Activated effector memory CD4-positive, alpha-beta T cell treated with anti-CD3 and anti-CD28 coated beads, Interleukin-2, amount 50 U/mL, for 16 hours (primary cell): ENCODE measurements at places on chromosomes 6 and 20.

GRCh38 chr6:74280130-74280692 is 584.2 kb downstream of the CD109 start:
- no peak for DNase-seq

DNA sequence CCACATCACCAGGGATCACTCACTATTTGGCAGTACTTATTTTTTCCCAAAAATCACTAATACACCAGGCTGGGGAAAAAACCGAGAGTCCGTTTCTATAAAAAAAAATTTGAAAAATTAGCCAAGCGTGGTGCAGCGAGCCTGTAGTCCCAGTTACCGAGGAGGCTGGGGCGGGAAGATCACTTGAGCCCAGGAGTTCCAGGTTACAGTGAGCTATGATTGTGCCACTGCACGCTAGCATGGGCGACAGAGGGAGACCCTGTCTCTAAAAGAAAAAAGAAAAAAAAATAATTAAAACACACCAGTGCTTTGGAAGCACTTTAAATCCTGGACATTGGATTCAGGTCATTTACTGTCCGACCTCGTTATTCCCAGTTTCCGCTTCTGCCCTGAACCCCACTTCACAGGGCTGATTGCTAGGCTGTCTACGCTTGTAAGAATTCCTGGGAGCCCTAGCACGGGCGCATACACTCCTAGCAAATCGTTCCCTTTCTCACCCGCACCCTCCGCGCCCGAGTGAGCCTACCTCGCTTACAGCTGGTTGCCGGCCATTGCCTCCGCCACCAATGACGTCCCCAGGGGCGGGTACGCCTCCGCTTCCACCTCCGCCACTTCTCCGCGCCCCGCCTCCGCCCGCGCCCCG is at the start of gene TPMT:
Gene TPMT (minus strand): TSS at position 571 of the 643 bp plus-strand sequence. CDS start 5,950 bp downstream, outside the sequence.
- DNase-seq = peak; percentile 64

DNA sequence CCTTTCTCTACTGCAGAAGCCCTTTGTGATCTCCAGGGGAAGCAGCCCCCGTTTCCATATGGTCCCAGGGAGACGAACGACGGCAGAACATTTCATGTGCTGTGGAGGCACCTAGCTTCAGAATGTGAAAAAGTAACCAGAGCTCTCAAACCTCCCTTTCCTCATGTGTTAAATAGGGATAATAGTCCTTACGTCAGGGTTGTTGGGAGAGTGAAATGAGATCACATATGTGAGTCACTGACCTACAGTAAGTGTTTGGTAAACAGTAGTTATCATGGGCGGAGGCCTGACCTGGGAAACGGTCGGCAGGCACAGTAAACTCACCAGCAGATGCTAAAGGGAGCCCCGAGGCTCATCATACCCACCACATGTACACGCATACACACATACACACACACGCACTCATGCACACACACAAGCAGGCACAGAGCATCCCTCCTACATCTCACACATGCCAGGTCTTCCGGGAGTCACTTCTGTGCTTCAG is 89.7 kb downstream of the LY86 start:
- no peak for DNase-seq

- no peak for DNase-seq
Observed at GRCh38 chr6:35669451-35670045, 19.2 kb downstream of the FKBP5 start.

DNA sequence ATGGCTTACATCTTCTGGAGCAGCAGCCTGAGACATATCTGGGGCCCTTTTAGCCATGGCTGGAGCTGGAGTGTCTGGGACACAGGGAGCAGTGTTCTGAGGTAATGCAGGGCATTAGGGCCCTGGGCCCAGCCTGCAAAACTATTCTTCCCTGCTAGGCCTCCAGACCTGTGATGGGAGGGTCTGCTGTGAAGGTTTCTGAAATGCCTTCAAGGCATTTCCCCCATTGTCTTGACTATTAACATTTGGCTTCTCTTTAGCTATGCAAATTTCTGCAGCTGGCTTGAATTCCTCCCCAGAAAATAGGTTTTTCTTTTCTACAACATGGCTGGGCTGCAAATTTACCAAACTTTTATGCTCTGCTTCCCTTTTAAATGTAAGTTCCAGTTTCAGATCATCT is 61.5 kb downstream of the EDN1 start:
- DNase-seq = no peak

GRCh38 chr6:27161946-27162603 is 85.4 kb upstream of the PRSS16 start:
- DNase-seq = no peak

- DNase-seq = no peak
Observed at GRCh38 chr6:15341311-15342001, 95.6 kb downstream of the JARID2 start.

DNA sequence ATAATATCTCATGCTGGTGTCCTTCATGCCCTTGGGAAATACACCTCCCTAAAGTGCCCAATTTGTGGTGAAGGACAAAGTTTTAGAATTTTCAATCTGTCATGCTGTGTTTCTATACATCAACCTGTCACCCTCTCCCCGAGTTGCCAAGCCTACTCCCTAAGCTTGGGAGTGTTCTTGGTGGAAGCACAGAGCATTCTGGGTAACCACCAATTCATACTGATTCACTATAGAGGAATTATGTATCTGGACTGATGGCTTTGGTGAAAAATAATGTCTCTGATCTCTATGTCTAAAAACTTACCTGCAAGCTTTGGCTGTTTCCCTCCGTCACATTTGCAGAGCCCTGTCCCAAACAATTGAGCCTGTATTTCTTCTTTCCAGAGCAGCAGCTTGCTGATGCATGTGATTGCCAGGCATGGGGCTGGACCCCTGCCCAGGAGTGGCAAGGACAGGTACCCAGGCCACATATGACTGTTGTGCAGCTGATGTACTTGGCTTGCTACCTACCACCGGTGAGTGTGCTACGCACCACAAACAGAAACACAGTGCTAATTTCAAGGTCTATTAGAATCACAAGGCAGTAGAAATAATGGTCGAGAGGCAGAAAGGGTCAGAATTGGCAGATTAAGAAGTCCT is 202.8 kb upstream of the CITED2 start:
- no peak for DNase-seq

- no peak for DNase-seq
Observed at GRCh38 chr6:26025047-26025893, 62.0 kb upstream of the HFE start.

- DNase-seq = no peak
Observed at GRCh38 chr20:7492257-7492656, 448.0 kb downstream of the HAO1 start.

DNA sequence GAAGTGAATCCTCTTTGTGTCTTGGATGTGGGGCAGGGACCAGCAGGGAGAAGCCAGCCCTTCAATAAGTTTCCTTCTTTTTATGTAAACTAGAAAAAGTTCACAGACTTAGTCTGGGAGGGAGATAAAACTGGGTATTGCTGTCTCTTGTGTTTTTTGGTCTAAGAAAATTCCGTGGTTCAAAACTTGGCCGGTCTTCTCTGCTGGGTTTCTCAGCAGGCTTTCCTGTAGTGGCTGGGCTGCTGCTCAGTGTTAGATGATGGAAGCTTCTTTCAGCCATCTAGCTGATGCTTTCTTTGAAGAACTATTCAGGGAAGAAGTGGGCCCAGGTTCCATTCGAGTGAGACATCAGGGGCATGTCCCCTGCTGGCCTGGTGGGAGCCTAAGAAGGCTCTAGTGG is 70.7 kb upstream of the SCP2D1 start:
- DNase-seq = no peak

GRCh38 chr6:116682334-116682712 is 1.3 kb downstream of the KPNA5 start:
- peak; percentile 74 for DNase-seq

GRCh38 chr20:47700327-47700726 is 85.0 kb downstream of the SULF2 start:
- DNase-seq = no peak

DNA sequence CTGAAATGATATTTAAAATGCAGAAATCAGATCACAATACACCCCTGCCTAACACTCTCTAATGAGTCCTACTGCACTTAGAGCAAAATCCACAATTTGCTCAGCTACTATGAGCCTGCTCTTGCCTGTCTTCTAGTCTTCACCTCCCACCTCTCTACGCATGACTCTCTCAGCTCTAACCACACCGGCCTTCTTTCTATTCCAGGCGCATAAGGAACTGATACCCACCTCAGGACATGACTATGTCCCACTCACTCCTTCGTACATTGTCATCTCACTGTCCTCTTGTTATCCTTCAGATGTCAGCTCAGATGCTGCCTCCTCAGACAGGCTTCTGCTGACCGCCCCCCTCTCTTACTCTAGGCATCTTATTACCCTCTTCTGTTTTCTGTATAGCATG is 201.0 kb upstream of the FLRT3 start:
- DNase-seq = no peak

- no peak for DNase-seq
Observed at GRCh38 chr6:148837941-148838340, 91.1 kb downstream of the UST start.

- DNase-seq = no peak
Observed at GRCh38 chr6:88856566-88856965, 106.9 kb downstream of the RNGTT start.

GRCh38 chr6:52454556-52454955 is 34.4 kb downstream of the EFHC1 start:
- no peak for DNase-seq

DNA sequence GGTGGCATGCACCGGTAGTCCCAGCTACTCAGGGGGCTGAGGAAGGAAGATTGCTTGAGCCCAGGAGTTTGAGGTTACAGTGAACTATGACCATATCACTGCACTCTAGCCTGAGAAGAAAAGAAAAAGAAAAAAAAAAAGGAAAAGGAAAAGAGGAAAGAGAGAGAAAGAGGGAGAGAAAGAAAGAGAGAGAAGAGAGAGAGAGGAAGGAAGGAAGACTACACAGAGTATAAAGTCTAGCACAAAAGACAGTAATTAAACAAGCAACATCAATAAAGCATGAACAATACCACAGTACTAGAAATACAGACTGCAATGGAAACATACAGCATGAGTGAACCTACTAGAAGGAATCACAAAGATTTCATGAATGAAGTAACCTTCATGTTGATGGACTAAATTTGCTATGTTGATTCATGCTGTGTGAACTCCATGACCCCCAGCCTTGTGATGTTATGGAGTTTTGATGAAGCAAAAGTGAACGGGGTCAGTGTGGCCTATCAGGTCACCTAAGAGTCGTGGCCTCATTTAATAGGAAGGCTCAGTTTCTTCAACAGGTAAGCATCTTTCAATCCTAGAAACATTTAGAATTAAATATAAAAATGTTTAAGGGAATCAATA is 57.6 kb downstream of the NUDT3 start:
- no peak for DNase-seq

DNA sequence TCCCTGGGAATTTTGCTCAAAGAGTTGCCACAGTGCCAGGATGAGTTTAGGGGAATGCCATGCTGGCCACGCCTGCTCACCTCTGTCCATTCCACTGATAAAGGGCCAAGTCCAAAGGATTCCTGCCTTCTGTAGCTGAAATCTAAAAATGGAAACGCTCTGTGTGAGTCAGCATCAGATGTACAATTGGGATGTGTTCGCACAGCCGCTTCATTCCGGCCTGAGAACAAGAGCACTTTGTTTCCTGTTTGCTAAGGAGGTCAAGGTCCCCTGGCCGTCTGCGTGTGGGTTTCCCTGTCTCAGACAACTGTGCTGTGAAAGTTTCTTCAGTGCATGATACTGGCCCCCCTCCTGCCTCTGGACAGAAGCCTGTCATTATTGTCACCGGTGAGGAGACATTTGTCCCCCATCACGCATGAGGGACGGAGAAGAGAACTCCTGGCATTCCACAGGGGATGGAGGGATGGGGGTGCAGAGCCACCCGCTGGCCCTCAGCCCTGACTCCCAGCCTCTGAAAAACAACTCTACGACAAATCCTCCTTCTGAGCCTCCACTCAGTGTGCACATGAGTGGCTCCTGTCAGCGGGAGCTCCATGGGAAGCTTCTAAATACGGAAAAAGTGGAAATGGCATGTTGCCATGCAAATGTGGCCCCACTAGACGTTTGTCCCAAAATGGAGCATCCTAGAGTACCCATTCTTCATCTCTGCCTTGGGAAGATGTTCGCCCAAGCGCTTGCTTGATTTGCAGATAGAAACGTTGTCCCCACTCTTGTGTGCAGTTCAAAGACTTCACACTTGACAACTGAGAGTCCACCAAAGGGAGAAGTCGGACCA is 143.5 kb upstream of the AFDN start:
- no peak for DNase-seq

- no peak for DNase-seq
Observed at GRCh38 chr6:25851961-25852360, 20.1 kb upstream of the SLC17A1 start.

GRCh38 chr6:166206510-166207283 is 39.0 kb upstream of the TBXT start:
- no peak for DNase-seq

- DNase-seq = no peak
Observed at GRCh38 chr6:168292826-168293225, 26.8 kb downstream of the DACT2 start.

- DNase-seq = no peak
Observed at GRCh38 chr6:37826188-37826587, 6.7 kb downstream of the ZFAND3 start.

GRCh38 chr20:31594558-31595379 is 10.3 kb upstream of the ID1 start:
- DNase-seq = no peak

DNA sequence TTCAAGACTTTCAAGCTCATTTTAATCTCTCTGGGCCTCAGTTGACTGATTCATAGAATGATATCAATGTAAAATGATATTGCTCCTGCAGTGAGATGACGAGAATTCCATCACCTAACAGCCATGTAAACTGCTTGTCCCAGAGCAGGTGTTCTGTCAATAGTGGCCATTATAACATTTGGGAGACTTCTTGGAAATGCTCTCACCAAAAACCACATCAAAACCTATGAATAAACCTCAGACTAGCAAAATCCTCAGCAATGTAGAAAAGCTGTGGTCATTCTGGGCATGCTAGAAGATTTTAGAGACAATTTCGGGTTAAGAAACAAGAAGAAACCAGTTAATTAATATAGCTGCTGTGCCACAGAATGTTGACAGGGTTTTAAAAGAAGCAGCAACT is 225.4 kb downstream of the FRK start:
- DNase-seq = no peak

DNA sequence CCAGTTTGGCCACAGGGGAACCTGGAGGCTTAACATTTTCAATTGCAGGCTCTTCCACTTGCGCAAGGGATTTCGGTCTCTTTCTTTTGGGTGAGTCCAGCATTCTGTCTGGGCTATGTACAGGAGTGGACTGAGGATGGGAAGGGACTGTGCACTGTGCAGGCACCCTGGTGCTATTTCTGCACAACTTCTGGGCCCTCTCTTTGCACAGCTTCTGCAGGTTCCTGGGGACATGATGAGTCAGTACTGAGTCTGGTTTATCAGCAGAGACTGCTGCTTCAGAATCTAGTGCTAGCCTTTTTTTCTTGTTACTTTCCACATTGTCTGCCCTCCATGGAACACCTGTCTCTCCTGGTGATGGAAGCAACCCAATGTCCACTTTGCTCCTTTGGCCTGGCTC is 78.5 kb upstream of the ASF1A start:
- DNase-seq = no peak

- DNase-seq = no peak
Observed at GRCh38 chr20:5767493-5768098, 17.4 kb downstream of the SHLD1 start.

DNA sequence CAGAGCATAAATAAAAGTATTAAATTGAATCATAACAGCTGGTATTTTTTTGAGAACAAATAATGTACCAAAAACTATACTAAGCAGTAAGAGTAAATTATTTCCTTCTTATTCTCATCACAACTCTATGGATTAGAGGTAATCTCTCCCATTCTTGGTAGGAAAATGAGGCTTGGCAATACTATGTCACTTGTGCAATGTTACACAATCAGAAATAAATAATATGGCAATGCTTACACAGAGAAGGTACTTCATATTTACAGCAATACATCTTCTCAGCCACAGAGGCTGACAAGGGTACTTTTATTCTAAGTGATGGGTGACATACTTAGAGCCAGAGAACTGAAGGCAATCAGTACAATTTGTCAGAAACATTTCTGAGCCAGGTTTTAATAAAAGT is 3.9 kb downstream of the DST start:
- DNase-seq = no peak
